DMS53 (cell line): ENCODE measurements at places on chromosomes 4 and X.

DNA sequence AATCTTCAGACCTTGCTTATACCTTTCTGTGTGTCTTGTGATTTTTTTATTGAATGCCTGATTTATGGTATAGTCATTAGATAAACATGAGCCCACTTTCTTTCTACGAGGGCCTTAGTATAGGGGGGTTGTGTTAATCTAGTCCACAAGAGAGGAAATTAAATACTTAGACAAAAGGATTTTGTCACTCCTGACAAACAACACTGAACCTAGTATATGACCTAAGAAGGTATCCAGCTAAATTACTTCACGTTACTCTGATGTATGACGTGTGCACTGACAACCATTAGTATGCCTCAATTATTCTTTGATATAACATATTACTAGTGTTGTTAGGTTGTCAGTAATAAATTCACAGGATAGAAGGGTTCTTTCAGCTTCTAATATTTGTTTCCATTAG lies 2.8 kb upstream of the PRR27 start:
- no peak for DNase-seq

DNA sequence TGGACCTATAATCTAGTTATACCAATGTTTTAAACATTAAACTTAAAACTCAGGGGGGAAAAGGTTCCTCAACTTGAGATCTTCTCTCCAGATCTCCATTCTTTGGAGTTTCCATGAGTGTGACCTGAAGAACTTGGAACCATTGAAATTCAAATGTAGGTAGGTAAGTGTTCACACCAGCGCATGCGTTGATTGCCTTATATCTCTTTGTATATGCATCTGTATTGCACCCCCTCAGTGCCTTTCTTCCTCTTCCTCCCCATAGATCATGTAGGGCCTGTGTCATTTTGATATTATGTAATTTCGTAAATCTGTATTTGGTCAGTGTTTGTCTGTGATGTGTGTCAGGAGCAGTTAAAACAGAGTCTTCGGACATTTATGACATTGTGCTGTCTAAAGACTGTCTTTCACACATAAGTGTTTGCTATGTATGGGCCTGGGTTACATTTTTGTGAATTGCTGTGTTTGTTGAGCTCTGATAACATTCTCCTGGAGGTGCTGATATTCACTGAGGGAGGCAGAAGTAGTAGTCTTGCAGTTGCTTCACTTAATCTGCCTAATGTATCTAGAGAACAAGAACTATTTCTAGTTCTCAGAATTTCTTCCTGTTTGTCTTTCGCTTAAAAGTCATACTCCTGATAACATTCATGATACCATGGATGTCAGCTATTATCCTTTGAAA lies 126.3 kb downstream of the RAP1GDS1 start:
- DNase-seq: no peak

DNA sequence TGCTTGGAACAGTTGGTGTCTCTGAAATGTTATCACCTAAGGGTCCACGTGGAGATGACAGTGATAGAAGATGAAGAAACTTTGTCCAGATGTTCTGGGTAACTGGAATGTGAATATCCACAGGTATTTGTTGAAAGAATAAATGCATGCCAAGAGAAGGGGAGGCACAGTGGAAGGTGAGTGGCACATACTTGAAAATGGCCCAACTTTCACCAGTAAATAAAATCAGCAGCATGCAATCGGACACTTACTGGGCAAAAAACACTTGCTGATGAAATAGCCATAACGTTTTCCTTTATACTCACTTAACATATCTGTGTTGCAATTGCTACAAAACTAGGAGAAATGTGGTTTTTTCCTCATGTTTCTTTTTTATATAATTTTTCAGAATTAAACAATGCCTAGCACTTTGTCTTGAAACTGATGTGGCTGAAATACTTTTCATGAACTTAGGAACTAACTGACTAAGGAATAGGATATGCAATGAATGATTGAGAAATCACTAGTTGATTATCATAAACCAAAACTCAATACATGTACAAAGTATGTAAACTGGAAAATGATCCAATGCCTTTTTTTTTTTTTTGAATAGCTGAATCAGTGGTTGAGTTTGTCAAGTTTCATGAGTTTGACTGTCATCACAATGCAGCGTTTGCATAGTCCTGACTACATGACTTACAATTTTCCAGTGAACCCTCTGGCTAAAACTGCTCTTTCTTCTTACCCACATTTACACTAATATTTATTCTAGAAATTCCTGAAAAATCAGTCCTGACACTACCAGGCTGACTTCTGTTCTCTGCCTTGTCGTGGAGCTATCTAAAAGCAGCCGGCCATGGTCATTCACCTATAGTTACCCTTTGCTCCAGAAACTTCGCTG lies 127.4 kb downstream of the CPE start:
- DNase-seq: no peak

- DNase-seq: no peak
Measured at GRCh38 chr4:38082424-38083385, 122.5 kb downstream of the PTTG2 start.

DNA sequence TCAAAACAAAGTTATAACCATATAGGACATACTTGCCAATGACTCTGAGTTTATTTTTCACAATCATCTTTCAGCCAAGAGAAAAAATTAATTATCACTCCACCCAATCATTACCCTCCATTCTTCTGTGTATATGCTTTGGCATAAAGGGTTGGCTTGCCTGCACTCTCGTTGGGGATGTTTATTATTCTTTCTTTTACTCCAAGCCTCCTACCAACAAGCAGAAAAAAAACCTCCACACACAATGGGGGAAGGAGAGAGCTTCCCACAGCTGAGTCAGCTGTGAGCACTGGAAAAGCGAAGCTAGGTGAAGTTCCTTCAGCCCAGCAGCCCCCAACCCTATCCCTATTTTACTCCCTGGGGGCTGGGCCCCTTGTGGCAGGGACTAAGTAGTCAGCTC lies 1.5 kb downstream of the OPHN1 start:
- no peak for DNase-seq

DNA sequence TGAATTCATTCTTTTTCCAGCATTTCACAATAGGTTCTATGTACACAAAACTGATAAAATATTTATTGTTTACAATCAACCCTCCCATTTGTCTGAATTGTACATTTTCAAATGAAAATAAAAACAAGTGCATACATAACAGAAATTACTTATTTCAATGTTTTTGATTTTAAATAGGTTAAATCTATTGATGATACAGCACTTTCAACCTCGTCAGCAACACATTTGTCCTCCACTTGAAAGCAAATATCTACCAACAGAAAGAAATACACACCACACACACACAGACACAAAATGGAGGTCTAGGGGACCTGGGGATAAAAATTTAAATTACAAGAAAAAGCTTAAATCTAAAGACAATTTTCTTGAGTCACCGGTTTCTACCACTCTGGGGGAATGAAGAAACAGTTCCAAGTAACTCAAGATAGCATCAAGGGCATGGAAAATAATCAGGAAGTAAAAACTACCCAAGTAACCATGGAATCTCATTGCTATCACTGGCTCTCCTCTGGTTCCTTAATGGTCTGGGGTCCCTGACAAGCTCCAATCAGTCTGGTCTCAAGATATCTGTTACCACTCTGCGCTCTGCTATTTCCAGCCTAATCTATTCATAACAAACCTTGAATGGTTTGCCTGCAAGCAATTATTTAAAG lies 27.6 kb downstream of the ANKRD17 start:
- DNase-seq: no peak

DNA sequence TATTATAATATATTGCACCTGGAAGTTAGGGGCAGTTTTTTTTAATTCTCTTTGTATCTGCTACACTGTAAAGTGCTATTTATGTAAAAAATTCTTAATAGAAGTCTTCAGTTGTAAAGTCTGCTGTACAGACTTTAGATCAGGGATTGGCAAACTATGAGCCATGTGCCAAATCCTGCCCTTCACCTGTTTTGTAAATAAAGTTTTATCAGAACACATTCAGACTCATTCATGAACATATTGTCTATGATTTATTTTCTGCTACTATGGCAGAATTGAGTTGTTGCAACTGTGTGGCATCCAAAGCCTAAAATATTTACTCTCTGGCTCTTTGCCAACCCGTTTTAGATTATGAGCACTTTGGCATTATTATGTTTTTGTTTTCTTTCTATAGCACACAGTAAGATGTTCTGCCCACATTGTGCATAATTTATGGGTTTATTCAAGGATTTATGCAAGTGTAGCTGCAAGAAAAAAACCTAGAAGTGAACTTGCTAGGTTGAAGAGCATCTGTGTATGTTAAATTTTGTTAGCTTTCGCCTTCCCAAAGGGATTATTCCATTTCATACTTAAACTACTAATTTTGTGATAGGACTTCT lies 56.9 kb downstream of the CLCN3 start:
- DNase-seq: no peak

DNA sequence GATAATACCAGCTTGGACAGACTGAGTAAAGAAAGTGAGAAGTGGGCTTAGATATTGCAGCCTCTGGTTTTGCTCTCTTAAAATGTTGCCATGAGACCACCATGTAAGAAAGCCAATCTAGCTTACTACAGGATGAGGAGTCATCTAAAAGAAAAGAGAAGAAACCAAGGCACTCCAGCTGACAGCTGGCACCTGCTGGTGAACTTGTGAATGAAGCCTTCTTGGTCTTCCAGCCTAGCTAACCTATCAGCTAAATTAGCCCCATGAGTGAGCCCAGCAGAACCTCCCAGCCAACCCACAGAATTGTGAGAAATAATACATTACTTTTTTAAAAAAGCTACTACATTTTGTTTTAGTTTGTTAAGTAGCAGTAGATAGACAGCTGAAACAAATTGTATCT lies 154.5 kb upstream of the QRFPR start:
- peak; percentile 14 for DNase-seq
